AML-193 (cell line): ENCODE measurements at places on chromosomes 2 and 18.

DNA sequence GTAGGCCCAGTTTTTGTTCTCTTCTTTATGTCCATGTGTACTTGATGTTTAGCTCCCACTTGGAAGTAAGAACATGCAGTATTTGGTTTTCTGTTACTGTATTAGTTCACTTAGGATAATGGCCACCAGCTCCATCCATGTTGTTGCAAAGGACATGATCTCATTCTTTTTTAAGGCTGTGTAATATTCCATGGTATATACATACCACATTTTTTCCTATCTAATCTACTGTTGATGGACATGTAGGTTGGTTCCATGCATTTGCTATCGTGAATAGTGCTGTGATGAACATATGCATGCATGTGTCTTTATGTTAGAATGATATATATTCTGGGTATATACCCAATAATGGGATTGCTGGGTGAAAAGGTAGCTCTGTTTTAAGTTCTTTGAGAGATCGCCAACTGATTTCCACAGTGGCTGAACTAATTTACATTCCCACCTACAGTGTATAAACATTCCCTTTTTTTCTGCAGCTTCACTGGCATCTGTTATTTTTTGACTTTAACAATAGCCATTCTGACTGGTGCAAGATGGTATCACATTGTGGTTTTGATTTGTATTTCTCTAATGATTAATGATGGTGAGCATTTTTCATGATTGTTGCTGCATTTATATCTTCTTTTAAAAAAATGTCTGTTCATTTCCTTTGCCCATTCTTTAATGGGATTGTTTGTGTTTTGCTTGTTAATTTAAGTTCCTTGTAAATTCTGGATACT, 22.9 kb downstream of the LTBP1 start:
- no peak for DNase-seq

DNA sequence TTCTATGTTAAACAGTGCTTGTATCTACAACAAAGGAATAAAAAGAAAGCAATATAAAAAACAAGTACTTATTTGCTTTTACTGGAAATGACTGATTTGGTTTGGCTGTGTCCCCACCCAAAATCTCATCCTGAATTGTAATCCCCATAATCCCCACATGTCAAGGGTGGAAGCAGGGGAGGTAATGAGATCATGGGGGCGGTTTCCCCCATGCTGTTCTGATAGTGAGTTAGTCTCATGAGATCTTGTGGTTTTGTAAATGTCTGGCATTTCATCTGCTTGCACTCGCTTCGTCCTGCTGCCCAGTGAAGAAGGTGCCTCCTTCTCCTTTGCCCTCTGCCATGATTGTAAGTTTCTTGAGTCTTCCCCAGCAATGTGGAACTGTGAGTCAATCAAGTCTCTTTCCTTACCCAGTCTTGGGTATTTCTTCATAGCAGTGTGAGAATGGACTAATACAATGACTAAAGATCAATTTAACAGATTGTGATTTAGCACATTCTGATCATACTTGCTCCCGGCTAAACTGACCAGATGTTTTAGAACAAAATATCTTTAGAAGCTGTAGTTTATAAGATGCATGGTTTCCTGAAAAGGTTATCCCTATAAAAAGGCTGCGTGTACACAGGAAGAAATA, 19.9 kb downstream of the PTH2R start:
- no peak for DNase-seq

DNA sequence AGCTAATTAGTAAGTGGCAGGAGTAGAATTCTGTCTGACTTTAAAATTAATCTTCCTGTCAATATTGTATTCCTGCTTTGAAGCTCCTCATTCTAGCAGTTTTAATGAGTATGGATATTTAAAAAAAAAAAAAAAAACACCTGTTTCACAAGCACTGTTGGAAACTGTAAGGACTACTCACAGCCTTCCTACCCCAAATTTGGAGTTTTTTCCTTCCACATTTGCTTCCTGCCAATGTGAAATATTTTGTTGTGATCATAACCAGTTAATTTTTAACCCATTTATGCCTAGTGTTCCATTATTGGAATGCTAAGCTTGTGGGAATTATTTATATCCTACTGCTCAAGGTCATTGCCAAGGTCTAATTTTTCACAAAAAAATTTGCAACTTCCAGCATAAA, 36.1 kb upstream of the SCYGR2 start:
- DNase-seq = no peak

DNA sequence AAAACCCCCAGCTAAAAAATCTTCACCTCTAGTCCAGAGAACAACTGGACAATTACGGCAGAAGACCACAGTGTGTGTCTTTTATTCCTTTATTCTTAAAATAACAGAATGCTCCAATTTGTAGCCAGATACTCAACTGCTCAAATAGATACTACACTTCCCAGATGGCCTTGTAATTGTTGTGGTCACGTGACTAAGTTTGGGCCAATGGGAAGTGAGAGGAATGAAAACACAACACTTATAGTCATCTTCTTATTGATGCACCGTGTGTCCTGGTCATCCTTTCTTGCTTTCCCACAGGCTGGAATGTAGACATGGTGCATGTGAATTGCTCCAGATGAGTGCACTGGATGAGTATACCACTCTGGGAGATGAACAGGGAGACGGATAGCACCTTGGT, 145.1 kb downstream of the CDC42EP3 start:
- DNase-seq = no peak

DNA sequence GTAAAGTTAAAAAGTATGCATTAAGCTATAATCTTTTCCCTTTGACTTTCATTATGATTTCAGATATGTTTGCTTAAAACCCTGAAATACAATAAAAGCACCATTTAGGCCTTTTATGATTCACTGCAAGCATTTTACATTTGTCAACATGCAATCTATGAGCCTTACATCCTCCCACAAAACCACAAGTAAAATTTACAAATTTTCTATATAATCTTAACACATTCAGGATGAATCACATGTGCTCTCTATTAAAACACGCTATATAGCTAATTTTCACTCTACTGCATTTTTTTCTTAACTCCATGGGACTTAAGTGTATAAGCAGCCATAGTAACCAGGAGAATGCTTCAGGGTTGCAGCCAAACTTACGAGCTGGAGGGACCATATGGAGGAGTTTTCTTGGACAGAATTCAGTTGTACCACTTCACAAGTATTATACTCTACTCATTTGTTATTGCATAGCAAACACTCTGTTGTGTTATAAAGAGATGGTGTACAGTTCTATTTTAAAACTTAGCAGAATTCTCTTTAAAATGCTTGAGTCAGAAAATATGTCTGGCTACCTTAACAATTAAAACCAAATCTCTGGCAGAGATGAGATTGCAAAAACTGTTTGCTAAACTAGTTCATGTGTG, 293.2 kb downstream of the ALK start:
- DNase-seq = no peak

GRCh38 chr2:223315813-223316212, 263.8 kb downstream of the KCNE4 start:
- DNase-seq = no peak

DNA sequence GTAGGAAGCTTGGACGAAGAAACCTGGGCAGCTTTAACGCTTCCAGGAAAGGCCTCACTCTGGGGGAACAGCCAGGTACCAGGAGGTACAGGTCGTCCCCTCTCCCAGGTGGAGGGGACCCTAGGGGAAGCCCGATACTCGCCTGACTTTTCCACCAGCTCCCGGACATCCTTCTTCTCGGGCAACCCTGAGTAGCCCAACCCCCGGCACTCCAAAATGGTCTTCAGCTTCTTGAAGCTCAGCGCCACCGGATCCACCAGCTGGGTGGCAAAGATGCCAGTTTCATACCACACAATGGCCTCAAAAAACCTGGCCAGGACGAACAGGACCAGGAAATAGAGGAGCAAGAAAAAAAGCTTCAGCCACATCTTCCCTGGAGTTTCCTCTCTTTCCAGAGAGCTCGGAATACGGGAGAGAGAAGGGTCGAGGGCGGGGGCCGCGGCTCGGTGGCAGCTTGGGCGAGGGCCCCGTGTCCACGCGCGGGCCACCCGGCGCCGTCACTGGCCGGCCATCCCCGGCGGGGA, 1.1 kb downstream of the RNF103 start:
- peak; percentile 12 for DNase-seq

DNA sequence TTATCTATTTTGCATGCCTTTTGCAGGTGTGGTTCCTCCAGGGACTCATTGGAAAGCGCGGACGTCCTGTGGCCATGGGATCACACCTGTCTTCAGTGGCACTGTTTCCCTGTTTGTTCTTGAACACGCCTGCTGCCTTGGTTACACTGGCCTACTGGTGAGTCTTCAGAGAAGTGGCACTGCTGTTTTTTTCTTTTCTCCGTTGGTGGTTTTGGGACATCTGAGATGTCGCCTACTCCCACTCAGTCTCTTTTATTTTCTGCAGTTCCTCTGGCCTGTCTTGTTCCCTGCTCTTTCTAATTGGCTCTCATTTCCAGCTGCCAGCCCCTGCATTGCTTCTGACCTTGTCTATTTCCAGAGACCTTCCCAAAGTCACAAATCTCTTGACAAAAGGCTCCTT, 35.7 kb upstream of the POU3F3 start:
- DNase-seq = no peak

GRCh38 chr2:240727439-240727838, 35.8 kb downstream of the AQP12A start:
- DNase-seq = no peak

DNA sequence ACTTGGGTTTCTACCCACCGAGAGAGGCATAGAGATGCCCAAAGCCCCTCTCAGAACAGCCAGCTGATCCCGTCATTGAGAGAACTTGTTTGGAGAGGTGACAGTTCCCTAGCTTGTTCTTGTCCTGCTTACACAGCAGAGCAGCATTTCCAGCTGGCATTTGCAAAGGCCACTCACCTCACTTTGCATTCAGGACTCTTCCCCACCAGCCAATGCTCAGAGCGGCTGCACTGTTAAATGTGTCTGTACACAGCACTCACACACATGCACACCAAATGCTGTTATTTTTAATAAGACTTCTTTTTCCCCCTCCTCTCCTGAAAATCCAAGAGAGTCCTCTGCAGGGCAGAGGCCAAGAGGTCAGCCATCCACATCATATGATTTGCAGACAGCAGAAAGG, 104.6 kb upstream of the SLC14A2 start:
- DNase-seq = no peak

GRCh38 chr2:24179683-24180082, 4.8 kb downstream of the FAM228A start:
- peak; percentile 23 for DNase-seq

- DNase-seq = no peak
Measured at GRCh38 chr2:229339618-229340017, 68.5 kb upstream of the PID1 start.

GRCh38 chr2:101710471-101711318, 13.2 kb downstream of the MAP4K4 start:
- no peak for DNase-seq

- DNase-seq = peak; percentile 69
Measured at GRCh38 chr2:64186699-64187605, 42.7 kb upstream of the PELI1 start.

DNA sequence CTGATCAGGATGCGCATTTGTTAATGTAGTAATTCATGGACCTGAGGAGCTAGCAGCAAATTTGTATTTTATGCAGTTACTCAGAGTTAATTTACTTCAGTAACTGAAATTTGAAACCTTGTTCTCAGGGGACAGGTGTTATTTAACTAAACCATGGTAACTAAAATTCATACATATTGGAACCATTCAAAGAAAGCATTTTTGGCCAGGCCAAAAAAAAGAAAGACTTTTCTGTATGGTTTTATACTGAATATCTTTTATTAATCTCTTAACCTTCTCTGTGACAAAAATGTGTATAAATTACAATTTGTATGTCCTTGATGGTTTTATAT, 4.4 kb upstream of the KLHL23 start:
- no peak for DNase-seq

- no peak for DNase-seq
Measured at GRCh38 chr2:120330946-120331822, 14.8 kb upstream of the INHBB start.

DNA sequence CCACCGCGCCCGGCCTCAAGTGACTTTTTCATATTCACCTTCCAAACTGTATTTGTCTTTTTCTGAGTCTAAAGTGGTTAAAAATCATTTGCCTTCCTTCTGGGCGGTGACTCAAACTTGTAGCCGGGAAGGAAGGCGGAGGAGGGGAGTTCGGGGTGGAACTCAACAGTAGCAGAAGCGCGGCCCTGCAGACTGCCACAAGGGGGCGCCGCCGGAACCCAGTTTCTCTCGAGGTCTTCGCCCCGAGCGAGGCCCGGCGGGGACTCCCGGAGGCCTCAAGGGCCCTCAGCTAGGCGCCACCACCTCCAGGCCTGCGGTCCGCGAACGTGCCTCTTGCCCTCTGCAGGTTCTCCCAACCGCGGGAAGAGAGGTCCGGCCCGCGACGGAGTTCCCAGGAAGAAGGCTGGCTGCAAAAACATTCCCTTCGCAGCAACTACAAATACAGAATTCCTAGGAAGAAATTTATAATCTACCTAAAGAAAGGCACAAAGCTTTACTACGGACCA, 16.8 kb upstream of the ITM2C start:
- DNase-seq = peak; percentile 70

- no peak for DNase-seq
Measured at GRCh38 chr2:203059567-203060240, 45.0 kb downstream of the NBEAL1 start.

- no peak for DNase-seq
Measured at GRCh38 chr2:204129591-204130294, 193.2 kb downstream of the ICOS start.

GRCh38 chr2:212488611-212489010, 50.0 kb downstream of the ERBB4 start:
- no peak for DNase-seq

DNA sequence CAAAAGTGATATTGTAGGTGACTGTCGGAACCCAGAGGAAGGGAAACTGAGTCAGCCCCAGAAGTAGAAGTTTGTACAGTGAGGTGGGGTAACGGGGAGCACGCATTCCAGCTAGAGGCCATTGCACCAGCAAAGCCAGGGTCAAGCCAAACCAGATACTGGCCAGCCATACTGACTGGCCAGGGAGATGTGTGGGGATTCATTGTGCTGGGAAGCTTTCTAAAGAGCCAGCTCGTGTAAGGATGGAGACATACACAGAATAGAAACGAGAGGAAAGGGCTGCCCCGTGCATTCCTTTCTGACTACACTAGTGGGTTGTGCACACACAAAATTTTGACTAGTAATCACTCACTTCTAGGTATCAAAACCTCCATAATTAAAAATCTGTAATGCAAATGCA, 175.3 kb upstream of the PID1 start:
- DNase-seq = no peak

- no peak for DNase-seq
Measured at GRCh38 chr18:42730272-42730671, 385.2 kb downstream of the RIT2 start.

- DNase-seq = no peak
Measured at GRCh38 chr2:861655-862354, 88.8 kb upstream of the SNTG2 start.

GRCh38 chr2:209821806-209822205, 50.2 kb downstream of the UNC80 start:
- DNase-seq = peak; percentile 74

DNA sequence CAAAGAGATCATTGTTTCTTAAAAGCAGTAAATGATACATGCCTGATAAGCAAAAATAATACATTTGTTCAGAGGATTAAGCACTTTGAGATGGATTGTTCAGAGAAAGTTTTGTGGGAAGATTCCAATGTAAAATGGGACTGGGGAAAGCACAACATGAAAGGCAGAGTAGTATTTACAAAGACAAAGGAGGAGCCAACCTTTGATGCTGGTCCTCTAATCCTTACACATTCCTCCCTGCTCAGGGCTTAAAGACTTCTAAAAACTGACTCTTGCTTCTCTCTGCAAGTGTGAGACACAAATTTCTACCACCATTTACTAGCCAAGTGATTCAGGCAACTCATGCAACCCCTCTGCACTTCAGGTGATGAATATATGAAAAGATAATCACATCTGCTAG, 47.2 kb upstream of the REG3G start:
- no peak for DNase-seq

GRCh38 chr2:6381326-6381725, 484.4 kb downstream of the CMPK2 start:
- no peak for DNase-seq
